ENCODE measurements at places on chromosomes 2 and 18. TPM values are rescaled to one million over a fixed set of nuclear protein-coding genes. Genes with fewer than 3 reads are reported as not detected.

The ADCY3 gene
- total RNA-seq: 60.0 TPM

The DSG2 gene
- 12.5 TPM for total RNA-seq

The GPR45 gene
- total RNA-seq: 0.22 TPM

The TLX2 gene
- total RNA-seq: not detected

The ONECUT2 gene
- total RNA-seq: under 0.01 TPM

The OR6B2 gene
- total RNA-seq: not detected

The KCNG3 gene
- not detected for total RNA-seq
